ENCODE measurements at places on chromosomes 2 and 18.

GRCh38 chr2:9667826-9668225 is 37.0 kb upstream of the YWHAQ start:
- H3K27me3 ChIP-seq = no peaks in the 10 kb centered on the region
- no peak overlapping the region for H3K27ac ChIP-seq
- no peak overlapping the region for H3K4me3 ChIP-seq
- no peaks in the 10 kb centered on the region for H3K4me1 ChIP-seq
- DNase-seq = no peak
- no peaks in the 10 kb centered on the region for H3K36me3 ChIP-seq

DNA sequence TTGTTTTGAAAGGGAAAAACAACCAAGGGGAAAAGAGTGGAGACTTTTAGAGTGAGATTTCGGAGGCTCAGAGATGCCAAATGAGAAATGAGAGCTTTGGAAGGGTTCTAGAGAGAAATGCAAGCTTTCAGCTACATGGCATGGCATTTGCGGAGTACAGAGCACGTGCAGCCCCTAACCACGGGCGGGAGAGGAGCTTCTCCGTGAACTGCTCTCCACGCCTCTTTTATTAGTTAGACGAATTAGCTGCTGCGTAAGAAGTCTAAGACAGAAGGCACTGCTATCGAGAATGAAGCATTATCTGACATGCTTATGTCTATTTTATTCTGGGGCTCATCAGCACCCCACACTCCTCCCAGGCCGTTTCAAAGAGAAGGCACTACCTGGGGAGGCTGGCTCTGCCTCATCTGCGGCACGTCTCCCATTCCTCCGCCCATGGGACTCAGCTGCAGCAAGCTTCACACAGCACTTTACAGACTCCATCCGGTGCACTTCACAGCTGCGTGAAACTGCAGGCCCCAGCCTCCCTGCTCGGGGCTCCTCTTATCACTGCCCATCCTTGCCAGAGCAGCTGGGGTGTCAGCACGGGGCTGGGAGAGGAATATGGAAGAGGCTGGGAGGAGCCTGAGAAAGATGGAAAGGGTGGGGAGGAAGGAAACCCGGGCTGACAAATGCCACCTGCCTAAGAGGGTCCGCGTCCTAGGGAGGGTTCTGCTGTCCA is 207.3 kb upstream of the APCDD1 start:
- no peaks in the 10 kb centered on the region for H3K4me1 ChIP-seq
- no peak overlapping the region for H3K27ac ChIP-seq
- H3K36me3 ChIP-seq = no peaks in the 10 kb centered on the region
- no peaks in the 10 kb centered on the region for H3K27me3 ChIP-seq

DNA sequence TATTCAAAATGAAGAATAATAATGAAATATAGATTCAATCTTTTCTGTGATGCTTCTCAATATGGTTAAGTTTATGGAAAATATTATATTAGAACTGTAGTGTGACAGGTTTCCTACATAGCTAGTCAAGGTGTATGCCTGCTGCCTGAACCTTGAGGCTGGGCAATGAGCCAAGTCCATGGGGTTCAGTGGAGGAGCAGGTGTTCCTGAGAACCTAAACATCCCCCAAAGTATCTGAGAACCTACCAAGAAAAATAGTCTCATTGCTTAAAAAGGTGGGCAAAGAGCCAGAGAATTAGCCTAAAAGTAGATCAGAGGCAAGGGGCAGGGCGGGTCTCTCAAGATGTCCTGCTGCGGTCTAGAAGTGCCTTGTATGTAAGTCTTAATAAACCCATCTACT is 185.9 kb upstream of the SPHKAP start:
- DNase-seq = no peak
- H3K27me3 ChIP-seq = no peaks in the 10 kb centered on the region
- H3K36me3 ChIP-seq = no peaks in the 10 kb centered on the region
- H3K4me1 ChIP-seq = no peaks in the 10 kb centered on the region

GRCh38 chr2:29644949-29645348 is 276.4 kb downstream of the ALK start:
- DNase-seq = no peak
- H3K27me3 ChIP-seq = no peaks in the 10 kb centered on the region
- H3K27ac ChIP-seq = no peak overlapping the region
- H3K4me1 ChIP-seq = no peaks in the 10 kb centered on the region
- no peak overlapping the region for H3K4me3 ChIP-seq

DNA sequence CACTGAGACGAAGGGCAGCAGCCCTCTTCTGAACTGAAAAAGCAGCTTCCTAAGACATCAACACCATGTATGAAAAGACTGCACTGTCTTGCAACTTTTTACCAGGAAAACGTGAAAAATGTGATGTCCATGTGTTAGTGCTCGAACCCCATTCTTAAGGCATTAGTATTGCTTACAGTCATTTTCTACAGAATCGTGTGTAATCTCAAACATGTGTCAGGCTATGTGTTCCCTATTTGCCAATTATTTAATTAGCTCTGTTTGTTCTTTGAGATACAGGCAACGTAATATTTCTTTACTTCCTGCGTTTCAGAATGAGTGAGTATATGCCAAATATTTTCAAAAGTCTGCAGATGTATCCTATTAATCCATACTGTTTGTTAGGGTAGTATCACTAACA is 307.7 kb upstream of the CCDC68 start:
- no peak overlapping the region for H3K4me3 ChIP-seq
- no peaks in the 10 kb centered on the region for H3K27me3 ChIP-seq
- H3K27ac ChIP-seq = no peak overlapping the region
- no peak for DNase-seq
- H3K36me3 ChIP-seq = no peaks in the 10 kb centered on the region
- peaks cover 6% of the 10 kb centered on the region for H3K4me1 ChIP-seq

GRCh38 chr2:159010963-159011362 is 42.5 kb downstream of the TANC1 start:
- H3K27ac ChIP-seq = no peak overlapping the region
- no peaks in the 10 kb centered on the region for H3K36me3 ChIP-seq
- no peak for DNase-seq
- no peaks in the 10 kb centered on the region for H3K27me3 ChIP-seq
- H3K4me1 ChIP-seq = no peaks in the 10 kb centered on the region

GRCh38 chr2:6564326-6564725 is 301.4 kb downstream of the CMPK2 start:
- H3K27ac ChIP-seq = no peak overlapping the region
- no peak overlapping the region for H3K4me3 ChIP-seq

DNA sequence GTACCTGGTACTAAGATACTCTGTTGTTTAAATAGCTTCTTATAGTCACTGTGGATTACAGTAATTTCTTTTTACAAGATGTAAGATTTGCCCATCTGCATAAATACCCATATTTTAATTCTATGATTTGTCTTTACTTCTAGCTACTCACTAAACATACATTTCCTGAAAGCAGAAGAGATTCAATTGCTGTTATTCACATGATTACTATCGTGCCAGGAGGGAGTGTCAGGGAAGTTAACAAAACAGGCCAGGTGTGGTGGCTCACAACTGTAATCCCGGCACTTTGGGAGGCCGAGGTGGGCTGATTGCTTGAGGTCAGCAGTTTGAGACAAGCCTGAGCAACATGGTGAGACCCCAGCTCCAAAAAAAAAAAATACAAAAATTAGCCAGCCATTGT is 33.8 kb downstream of the PRKCE start:
- DNase-seq = no peak
- peaks cover 14% of the 10 kb centered on the region for H3K4me1 ChIP-seq
- H3K27ac ChIP-seq = no peak overlapping the region
- no peaks in the 10 kb centered on the region for H3K27me3 ChIP-seq
- H3K4me3 ChIP-seq = no peak overlapping the region
- H3K36me3 ChIP-seq = no peaks in the 10 kb centered on the region

GRCh38 chr2:44388877-44389276 is 27.1 kb downstream of the CAMKMT start:
- H3K36me3 ChIP-seq = no peaks in the 10 kb centered on the region
- no peak overlapping the region for H3K27ac ChIP-seq
- no peak for DNase-seq
- H3K4me3 ChIP-seq = no peak overlapping the region
- no peaks in the 10 kb centered on the region for H3K27me3 ChIP-seq

All from pancreas (tissue), 10 donors.